Ovary (tissue), 10 donors: ENCODE measurements at places on chromosomes 7 and 10. TPM values are rescaled to one million over a fixed set of nuclear protein-coding genes. Genes with fewer than 3 reads are reported as not detected.

The EN2 gene
- polyA plus RNA-seq = 0.15 TPM

The MINDY4 gene
- 6.9 TPM for polyA plus RNA-seq

The NYAP1 gene
- 4.8 TPM for polyA plus RNA-seq

The HOXA11 gene
- 0.11 TPM for polyA plus RNA-seq

The NME8 gene
- not detected for polyA plus RNA-seq

The CCL24 gene
- polyA plus RNA-seq = 1.1 TPM

The FOXP2 gene
- polyA plus RNA-seq = 5.0 TPM

The MEOX2 gene
- polyA plus RNA-seq = 15.4 TPM

The ODAD2 gene
- polyA plus RNA-seq = 1.4 TPM
